ENCODE measurements at places on chromosomes 2 and 18.

DNA sequence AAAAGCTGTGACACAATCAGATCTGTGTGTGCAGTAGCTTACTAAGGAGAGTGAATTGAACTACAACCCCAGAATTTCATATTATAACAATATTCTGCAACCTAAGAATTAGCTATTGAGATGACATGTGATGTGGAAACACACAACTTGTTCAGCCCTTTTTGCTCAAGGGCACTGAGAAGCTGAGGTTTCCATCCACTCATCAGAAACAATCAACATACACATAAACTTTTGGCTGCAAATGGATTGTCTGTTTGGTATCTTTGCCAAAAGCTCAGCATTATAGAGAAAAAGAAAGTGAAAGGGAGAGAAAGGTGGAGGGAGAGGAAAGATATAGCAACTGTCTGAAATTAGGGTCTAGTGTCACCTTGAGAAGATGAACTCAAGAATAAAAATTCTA, 117.2 kb upstream of the KLF7 start:
- no peak for DNase-seq

GRCh38 chr18:61435064-61435652, 101.9 kb downstream of the CDH20 start:
- DNase-seq: peak; percentile 39

GRCh38 chr2:56357655-56358295, 174.0 kb downstream of the CCDC85A start:
- peak; percentile 12 for DNase-seq

DNA sequence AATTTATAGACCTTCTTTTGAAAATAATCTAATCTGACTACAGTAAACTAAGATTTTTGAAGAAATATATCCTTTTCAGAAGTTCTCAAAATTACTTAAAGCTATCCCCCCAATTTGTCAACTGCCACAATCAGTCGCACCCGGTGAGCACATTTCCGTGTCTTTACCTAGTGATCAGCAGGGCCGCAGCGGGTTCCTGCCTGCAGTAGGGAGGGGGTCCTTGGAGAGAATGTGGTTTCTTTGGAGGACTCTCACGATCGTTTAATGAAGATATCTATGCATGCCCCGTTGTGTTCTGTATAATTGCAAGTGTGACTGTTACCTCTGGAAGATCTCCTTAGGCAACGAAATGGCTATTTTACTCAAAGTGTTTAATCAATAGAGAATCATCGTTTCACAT, 251.9 kb upstream of the RAB12 start:
- DNase-seq: no peak

DNA sequence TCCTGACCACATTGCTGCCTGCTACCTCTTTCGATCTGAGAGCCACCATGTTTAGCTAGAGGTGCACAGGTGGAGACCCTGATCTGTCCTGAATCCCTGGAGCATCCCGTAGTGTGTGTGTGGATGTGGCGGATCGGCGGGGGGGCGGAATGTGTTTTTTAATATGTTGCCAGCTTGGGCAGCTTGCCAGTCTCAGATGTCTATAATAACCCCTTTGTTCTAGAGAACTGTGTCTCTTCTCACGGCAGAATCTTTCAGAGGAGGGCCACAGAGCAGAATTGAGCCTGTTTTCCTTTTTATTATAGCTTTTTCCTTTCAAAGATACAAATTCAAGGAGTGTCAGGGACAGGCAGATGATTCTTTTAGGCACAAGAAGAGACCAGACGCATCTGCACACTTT, 934.1 kb upstream of the KLHL29 start:
- no peak for DNase-seq
